Fibroblast of skin of right biceps (primary cell): ENCODE measurements at places on chromosomes 3 and 15.

GRCh38 chr15:57286446-57287122 is 89.7 kb upstream of the CGNL1 start:
- DNase-seq, result no peak

- peak; percentile 12 for DNase-seq
These were observed 423 bp downstream of the TKT start for GRCh38 chr3:53255423-53255774.

GRCh38 chr3:139455855-139456254 is 20.5 kb downstream of the RBP2 start:
- no peak for DNase-seq

GRCh38 chr3:48425281-48425812 is 4.5 kb downstream of the PLXNB1 start:
- no peak for DNase-seq

GRCh38 chr3:170941551-170941950 is 33.1 kb upstream of the EIF5A2 start:
- DNase-seq, result no peak

DNA sequence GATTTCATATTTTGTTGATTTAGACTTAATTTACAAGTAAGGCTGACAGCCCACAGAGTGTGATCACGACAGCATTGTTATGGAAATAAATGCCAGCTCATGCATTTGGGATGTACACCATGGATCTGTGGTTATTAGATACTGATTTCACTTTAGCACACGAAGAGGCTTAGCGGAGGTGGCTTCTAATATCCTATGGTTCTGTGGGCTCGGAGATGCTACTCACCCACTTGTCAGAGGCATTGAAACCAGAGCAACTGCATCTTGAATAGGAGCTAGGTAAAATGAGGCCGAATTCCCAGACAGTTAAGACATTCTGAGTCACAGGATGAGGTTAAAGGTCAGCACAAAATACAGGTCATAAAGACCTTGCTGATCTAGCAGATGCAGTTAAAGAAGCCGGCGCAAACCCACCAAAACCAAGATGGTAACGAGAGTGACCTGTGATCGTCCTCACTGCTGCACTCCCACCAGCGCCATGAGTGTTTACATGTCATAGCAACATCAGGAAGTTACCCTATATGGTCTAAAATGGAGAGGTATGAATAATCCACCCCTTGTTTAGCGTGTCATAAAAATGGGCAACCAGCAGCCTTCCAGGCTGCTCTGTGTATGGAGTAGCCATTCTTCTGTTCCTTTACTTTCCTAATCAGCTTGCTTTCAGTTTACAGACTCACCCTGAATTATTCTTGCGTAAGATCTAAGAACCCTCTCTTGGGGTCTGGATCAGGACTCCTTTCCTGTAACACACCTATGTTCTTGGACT is 117.5 kb downstream of the PGPEP1L start:
- peak; percentile 98 for DNase-seq

- DNase-seq, result no peak
These were observed 21.9 kb upstream of the CXCR6 start for GRCh38 chr3:45921158-45922038.

DNA sequence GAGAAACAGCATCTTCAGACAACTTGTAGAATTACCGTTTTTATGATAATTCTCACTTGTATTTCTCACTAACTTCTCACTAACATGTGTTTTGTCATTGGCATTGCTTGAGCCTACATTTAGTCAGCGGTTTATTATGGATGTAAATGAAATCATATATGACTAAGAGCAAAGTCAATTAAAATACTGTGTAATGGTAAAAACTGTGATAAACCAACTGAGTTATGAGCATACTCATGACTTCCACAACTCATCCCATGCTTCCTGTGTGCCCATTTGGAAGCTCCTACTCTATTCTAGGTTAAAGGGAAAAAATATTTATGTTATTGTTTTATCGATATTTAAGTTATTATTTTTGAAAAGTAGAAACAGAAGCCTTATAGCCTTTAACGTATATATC is 12.8 kb downstream of the PXK start:
- no peak for DNase-seq

DNA sequence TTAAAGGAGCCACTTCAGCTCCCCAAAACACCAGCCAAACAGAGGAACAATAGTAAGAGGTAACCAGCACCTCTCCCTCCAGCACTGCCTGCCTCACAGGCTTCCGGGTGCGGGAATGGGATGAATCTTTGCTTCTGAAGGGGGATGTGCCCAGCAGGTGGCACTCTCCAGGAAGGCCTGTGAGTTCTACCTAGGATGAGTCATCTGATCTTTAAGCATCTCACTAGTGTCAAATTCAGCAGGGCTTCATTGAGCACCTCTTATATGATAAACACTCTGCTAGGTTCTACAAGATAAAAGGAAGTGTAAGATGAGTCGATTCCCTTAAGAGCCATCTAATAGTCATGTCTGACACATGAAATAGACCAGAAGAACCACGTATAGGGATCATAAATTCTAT is 237.4 kb upstream of the UMPS start:
- DNase-seq, result peak; percentile 57
